ENCODE measurements at places on chromosomes 6 and 20.

- H3K36me3 ChIP-seq, result peaks cover 22% of the 10 kb centered on the region
- no peak overlapping the region for H3K4me3 ChIP-seq
Measured at GRCh38 chr20:46371656-46372055, 34.8 kb downstream of the ELMO2 start.

DNA sequence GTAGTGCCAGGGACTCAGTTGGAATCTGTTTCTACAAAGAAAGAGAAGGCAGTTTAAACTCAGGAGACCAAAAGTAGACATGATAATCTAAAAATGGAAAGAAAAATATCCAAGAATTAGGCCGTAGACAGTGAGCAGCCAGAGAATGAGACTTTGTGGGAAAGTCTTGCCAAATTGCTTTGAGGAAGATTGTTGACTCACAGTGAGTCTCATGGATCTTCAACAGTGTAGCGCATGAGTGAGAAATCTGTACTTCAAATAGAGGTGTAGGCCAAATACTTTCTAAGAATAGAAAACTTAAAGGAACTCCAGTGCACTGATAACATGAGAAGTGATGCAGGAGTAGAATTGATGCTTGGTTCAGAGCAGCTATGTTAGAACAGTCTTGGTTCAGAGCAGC lies 284.5 kb downstream of the HTR1B start:
- no peak overlapping the region for H3K4me3 ChIP-seq
- DNase-seq, result no peak
- H3K27me3 ChIP-seq, result no peaks in the 10 kb centered on the region
- H3K27ac ChIP-seq, result no peak overlapping the region

DNA sequence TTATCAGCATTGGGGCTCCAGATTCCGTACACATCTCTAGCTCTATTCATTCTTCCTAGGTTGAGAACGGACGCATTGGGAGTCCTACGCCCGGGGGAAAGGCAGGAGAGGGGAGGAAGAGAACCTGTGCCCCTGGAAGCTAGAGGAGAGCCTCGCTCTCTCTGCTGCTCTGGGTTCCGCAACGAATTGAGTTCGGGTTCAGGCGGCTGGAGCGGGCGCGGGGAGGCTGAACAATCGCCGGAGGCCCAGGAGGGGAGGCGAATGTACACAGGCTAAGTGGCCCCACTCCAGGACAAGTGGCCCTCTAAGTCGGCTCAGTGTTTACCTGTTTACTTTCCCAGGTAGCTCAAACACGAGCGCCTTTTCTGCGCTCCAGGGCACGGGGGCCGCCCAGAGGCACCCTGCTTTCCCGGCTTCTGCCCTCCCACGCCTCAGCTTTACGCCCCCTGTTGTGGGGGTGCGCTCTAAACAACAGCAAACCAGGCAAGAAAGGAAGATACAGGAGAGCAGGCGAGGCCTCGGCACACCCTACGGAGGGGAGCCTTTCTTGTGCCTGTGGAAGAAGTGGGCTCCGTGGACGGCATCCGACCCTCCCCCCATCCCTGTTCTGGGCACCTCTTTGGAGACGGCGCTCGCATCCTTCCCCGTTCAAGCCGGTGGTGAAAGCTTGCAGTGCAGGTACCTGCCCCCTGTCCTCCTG lies 4.6 kb upstream of the NKX2-2 start:
- H3K36me3 ChIP-seq, result peaks cover 9% of the 10 kb centered on the region
- peak overlapping the region; percentile 81 for H3K27ac ChIP-seq
- H3K4me1 ChIP-seq, result peaks cover 31% of the 10 kb centered on the region
- no peak for DNase-seq
- H3K27me3 ChIP-seq, result peaks cover 65% of the 10 kb centered on the region
- peak overlapping the region; percentile 63 for H3K4me3 ChIP-seq

- H3K4me3 ChIP-seq, result no peak overlapping the region
- H3K27ac ChIP-seq, result no peak overlapping the region
- no peaks in the 10 kb centered on the region for H3K36me3 ChIP-seq
- H3K4me1 ChIP-seq, result peaks cover 5% of the 10 kb centered on the region
Measured at GRCh38 chr6:37762806-37763205, 56.7 kb upstream of the ZFAND3 start.

DNA sequence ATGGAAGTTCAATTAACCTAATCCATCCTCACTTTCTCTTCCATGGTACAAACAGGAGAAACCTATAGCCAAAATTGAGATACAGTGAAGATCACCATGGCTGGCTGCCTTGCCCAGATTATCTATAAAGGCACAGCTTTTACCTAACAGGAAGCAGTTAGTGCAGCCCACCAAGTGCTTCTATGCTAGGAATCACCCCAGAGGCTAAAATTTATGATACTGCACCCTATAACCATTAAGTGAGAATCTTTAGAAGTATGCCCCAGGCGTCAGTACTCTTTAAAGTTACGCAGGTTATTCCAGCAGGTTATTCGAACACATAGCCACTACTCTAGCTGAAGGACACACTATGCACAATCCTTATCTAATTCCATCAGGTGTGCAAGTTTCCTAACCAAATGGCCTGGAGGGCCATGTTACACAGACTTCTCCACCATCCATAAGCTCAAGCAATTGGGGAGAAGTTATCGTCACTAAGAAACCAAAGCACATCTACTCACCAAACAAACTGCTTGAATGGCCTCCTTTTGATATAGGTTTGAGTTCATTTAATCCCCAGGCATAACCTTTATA lies 43.1 kb downstream of the MAN1A1 start:
- peaks cover 24% of the 10 kb centered on the region for H3K4me1 ChIP-seq
- H3K27me3 ChIP-seq, result no peaks in the 10 kb centered on the region
- H3K36me3 ChIP-seq, result peaks cover 7% of the 10 kb centered on the region
- no peak overlapping the region for H3K4me3 ChIP-seq
- H3K27ac ChIP-seq, result no peak overlapping the region
- no peak for DNase-seq

GRCh38 chr6:73655341-73655917 lies 1.6 kb upstream of the SLC17A5 start:
- peak overlapping the region; percentile 91 for H3K27ac ChIP-seq
- peaks cover 24% of the 10 kb centered on the region for H3K4me1 ChIP-seq

GRCh38 chr6:169005166-169005565 lies 248.5 kb downstream of the THBS2 start:
- no peak for DNase-seq
- H3K36me3 ChIP-seq, result no peaks in the 10 kb centered on the region
- no peak overlapping the region for H3K27ac ChIP-seq
- no peak overlapping the region for H3K4me3 ChIP-seq

- no peak for DNase-seq
- peaks cover 10% of the 10 kb centered on the region for H3K36me3 ChIP-seq
- H3K27me3 ChIP-seq, result peaks cover 48% of the 10 kb centered on the region
- H3K4me3 ChIP-seq, result no peak overlapping the region
- H3K27ac ChIP-seq, result no peak overlapping the region
Measured at GRCh38 chr20:46289432-46289831, 18.9 kb downstream of the CDH22 start.

DNA sequence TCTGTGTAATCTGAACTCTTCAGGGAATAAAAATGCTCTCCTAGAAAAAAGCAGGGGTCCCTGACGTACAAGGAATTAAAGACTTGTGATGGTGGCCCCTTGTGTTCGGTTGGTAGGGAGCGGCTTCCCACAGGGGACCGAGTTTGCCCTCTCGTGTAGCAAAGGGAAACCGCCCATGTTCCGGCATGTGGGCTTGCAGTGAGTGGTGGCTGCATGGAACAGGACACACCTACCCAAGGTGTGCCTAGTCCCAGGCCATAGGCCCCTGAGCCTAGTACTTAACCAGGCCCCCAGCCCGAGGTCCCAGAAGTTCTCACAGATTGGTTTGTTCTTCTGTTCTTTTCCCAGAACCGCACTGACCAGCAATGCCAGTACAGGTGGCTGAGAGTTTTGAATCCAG lies 15.5 kb downstream of the MYBL2 start:
- no peak for DNase-seq
- H3K27ac ChIP-seq, result no peak overlapping the region
- H3K36me3 ChIP-seq, result no peaks in the 10 kb centered on the region
- H3K27me3 ChIP-seq, result no peaks in the 10 kb centered on the region
- H3K4me1 ChIP-seq, result peaks cover 3% of the 10 kb centered on the region

- no peak overlapping the region for H3K27ac ChIP-seq
- H3K36me3 ChIP-seq, result no peaks in the 10 kb centered on the region
- no peaks in the 10 kb centered on the region for H3K4me1 ChIP-seq
- DNase-seq, result no peak
- no peak overlapping the region for H3K4me3 ChIP-seq
Measured at GRCh38 chr20:57785061-57785460, 75.2 kb upstream of the PMEPA1 start.

GRCh38 chr20:35698298-35699126 lies 640 bp downstream of the NFS1 start:
- H3K27ac ChIP-seq, result peak overlapping the region; percentile 97
- DNase-seq, result no peak
- H3K36me3 ChIP-seq, result peaks cover 10% of the 10 kb centered on the region

GRCh38 chr6:45915780-45916468 lies 99.7 kb downstream of the CLIC5 start:
- H3K4me1 ChIP-seq, result peaks cover 2% of the 10 kb centered on the region
- no peak for DNase-seq
- no peak overlapping the region for H3K4me3 ChIP-seq
- H3K27ac ChIP-seq, result no peak overlapping the region

- no peaks in the 10 kb centered on the region for H3K4me1 ChIP-seq
- no peak for DNase-seq
- no peak overlapping the region for H3K4me3 ChIP-seq
- no peaks in the 10 kb centered on the region for H3K36me3 ChIP-seq
- H3K27me3 ChIP-seq, result peaks cover 16% of the 10 kb centered on the region
- no peak overlapping the region for H3K27ac ChIP-seq
Measured at GRCh38 chr6:118212451-118213173, 305.5 kb downstream of the SLC35F1 start.

DNA sequence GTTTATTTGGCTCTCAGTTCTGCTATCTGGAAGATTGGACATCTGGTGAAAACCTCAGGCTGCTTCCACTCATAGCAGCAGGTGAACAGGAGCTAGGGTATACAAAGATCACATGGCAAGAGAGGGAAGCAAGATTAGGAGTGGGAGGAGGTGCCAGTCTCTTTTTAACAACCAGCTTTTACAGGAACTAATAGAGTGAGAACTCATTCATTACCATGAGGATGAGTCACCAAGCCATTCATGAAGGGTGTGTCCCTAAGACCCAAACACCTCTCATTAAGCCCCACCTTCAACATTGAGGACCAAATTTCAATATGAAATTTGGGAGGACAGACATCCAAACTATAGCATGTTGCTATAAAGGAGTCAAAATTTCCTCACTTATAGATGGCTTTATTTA lies 85.4 kb upstream of the HCRTR2 start:
- H3K27ac ChIP-seq, result no peak overlapping the region
- no peak overlapping the region for H3K4me3 ChIP-seq
- H3K36me3 ChIP-seq, result no peaks in the 10 kb centered on the region
- H3K27me3 ChIP-seq, result no peaks in the 10 kb centered on the region
- H3K4me1 ChIP-seq, result no peaks in the 10 kb centered on the region

DNA sequence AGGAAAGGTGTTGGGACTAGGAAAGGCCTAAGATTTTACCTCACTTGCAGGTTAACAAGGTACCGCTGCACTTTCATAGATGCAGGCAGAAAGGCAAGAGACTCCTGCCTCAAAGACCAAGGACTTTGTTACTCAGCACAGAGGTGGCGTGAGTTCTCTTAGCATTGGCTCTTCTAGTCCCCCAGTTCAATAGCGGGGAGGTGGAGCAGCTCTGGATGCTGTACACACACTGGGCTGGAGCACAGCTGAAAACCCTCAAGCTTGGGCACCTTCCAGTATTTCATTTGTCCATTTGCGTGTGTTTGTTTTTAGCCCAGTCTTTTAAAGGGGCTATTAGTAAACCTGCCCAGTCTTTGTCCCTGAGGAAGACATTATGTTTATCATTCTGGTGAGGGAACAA lies 345.2 kb downstream of the FARS2 start:
- no peaks in the 10 kb centered on the region for H3K27me3 ChIP-seq
- peaks cover 5% of the 10 kb centered on the region for H3K36me3 ChIP-seq
- H3K27ac ChIP-seq, result no peak overlapping the region
- DNase-seq, result no peak
- H3K4me1 ChIP-seq, result peaks cover 2% of the 10 kb centered on the region

- no peaks in the 10 kb centered on the region for H3K27me3 ChIP-seq
- H3K27ac ChIP-seq, result peak overlapping the region; percentile 34
- peaks cover 3% of the 10 kb centered on the region for H3K36me3 ChIP-seq
- peaks cover 30% of the 10 kb centered on the region for H3K4me1 ChIP-seq
- DNase-seq, result no peak
Measured at GRCh38 chr6:44129841-44130322, 2.5 kb downstream of the TMEM63B start.

- H3K27me3 ChIP-seq, result no peaks in the 10 kb centered on the region
- H3K27ac ChIP-seq, result no peak overlapping the region
- peaks cover 2% of the 10 kb centered on the region for H3K36me3 ChIP-seq
- H3K4me1 ChIP-seq, result no peaks in the 10 kb centered on the region
- no peak overlapping the region for H3K4me3 ChIP-seq
Measured at GRCh38 chr20:36827541-36828279, 48.2 kb upstream of the TLDC2 start.

DNA sequence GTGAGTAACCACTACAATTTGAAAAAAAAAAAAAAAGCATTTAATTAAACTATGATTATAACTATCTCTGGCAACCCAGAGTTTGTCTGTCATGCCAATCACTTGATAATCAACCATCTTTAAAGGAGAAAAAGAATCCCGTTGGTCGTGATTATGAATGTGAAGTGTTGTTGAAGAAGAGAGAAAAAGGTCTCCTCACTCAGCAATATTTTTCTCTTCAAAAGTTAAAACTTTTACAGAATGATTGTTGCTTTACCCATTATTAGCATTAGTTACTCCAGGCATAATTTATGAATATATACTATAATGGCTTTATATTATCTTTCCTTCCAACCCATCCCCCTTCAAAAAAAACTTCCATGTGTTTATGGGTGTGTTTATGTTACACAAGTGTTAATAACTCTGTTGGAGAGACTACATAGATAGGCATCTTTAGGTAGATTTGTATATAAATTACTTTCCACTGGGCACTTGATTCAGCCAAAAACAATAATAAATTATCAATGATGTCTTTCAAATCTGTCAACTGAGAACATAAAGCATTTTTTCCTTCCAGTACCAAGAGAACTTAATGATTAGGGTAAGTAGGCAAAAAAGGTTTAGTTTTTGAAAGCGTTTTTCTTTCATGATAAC lies 5.1 kb downstream of the BMP5 start:
- H3K27ac ChIP-seq, result no peak overlapping the region
- no peaks in the 10 kb centered on the region for H3K36me3 ChIP-seq
- DNase-seq, result no peak
- no peaks in the 10 kb centered on the region for H3K27me3 ChIP-seq
- H3K4me1 ChIP-seq, result no peaks in the 10 kb centered on the region
- no peak overlapping the region for H3K4me3 ChIP-seq

DNA sequence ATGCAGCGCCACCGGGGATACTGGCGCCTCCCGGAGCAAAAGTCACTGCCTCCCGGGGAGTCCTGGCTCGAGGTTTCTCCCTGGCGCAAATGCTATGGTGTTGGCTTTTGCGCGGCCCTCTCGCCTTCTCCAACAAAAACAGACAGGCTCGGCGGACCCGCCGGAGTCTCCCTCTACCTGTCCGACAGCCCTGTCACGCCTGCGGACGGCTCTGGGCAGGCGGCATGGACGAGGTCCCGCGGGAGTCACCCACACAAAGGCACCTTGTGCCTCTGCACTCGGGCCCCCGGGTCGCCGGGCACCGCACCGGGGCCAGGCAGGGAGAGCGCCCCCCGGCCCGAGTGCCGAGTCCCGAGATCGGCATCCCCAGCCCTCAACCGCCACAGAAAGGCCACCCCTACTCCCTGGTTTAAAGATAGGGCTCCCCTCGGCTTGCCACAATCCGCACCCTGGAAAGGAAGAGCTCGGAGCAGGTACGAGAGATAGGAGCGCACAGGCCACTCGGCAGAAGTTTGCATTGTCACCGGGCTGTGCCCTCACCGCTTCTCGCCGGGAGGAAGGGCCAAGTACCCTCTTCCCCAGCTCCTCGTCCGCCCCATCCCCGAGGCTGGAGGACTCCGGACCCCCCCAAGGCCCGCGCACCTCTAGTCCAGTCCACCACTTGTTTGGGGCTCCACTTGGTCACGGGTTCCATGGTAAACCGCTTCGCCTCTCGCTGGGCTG lies 903 bp downstream of the CNKSR3 start:
- DNase-seq, result no peak
- peak overlapping the region; percentile 63 for H3K4me3 ChIP-seq
- H3K36me3 ChIP-seq, result peaks cover 3% of the 10 kb centered on the region

Measured in T-helper 17 cell (primary cell).